ENCODE measurements at places on chromosomes 4 and X.

DNA sequence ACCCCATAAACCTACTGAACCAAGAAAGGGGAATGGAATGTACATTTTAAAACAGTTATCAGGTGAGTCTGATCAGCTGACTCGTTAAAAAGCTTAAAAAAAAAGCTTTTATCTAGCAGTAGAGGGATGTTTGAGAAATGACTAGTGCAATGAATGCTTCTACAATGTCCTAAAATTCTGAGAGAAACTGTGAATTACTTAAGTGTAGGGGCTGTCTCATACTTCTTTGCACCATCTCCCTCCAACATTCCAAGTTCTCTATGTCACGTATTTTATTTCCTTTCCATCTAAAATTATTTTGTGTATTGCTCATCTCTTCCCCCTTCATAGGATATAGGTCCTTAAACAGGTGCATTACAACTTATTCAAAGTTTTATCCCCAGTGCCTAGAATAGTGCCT is 11.9 kb upstream of the AREG start:
- DNase-seq: no peak

GRCh38 chr4:121998024-121998423 is 46.2 kb upstream of the TRPC3 start:
- no peak for DNase-seq

DNA sequence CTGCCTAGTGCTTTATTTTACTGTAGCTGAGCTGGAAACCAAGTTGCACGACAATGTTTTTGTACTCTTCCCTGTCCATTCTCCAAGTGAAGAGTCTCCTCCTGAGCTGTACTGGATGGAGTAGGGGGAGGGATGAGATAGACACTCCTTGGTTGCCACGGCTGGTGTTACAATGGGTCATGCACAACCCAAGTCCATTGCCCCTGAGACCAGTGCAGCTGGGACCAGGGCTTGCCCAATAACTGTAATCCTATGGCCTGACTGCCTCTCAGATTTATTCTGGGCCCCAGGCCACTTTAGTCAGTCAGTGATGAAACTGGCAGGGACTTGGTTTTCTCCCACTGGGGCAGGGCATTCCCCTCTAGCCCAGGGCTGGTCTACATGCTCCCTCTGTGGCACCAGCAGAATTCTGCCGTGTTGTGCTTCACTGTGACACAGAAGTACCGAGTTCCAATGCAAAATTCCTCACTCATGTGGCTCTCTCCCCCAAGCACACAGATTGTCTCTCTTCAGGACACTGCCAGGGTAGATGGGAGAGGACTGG is 203.3 kb upstream of the PCDH18 start:
- no peak for DNase-seq

- peak; percentile 73 for DNase-seq
These were observed 39.2 kb downstream of the COPS4 start for GRCh38 chr4:83074086-83074704.

DNA sequence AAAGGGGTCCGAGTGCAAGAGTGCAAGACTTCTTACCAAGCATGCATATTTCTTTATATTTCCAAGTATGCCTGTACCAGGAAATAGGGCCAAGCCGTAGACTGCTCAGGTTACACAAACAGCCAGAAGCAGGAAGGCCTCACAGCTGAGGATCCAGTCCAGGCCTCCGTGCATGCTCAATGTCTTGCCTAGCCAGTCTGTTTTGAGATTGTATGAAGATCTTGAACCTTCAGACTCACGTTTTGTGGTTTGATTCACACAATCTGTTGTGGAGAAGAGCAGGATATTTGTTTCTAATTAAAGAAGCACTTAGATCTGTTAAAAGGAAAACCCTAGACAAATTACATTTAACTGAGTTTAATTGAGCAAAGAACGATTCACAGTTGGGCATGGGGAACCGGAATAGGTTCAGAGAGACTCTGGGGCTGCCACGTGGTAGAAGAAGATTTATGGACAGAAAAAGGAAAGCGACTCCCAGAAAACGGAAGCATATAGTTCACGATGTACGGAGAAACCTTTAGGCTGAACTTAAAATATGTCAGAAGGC is 1.2 kb downstream of the MGST2 start:
- no peak for DNase-seq

DNA sequence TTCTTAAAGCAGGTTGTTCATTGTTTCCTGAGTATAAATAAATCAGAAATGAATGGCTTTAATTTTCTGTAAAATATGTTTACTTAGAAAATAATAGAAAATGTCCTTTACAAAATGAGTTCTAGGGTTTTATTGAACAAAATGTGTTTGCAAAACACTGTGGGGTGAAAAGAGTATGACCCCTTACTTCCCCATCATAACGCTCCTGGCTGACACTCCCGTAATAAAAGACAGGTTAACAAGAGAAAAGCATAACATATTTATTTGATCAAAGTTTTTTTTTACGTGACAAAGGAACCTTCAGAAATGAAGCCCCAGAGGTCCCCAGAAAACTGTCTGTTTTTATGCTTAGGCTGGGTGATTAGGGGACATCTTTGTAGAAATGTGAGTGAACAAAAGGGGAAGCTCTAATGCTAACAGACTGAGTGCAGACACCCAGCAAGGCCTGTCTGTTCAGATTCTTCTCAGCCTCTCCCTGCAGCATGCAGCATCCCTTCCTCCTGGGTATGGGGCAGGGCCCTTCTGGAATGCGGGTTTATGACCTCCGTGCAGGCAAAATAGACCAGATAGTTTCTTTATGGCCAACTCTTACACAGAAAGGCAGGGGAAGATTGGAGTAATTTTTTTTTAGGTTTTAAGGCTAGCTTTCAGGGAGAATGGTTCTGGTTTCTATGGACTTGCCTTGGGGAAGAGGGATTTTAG is 26.1 kb downstream of the ZFP42 start:
- no peak for DNase-seq

DNA sequence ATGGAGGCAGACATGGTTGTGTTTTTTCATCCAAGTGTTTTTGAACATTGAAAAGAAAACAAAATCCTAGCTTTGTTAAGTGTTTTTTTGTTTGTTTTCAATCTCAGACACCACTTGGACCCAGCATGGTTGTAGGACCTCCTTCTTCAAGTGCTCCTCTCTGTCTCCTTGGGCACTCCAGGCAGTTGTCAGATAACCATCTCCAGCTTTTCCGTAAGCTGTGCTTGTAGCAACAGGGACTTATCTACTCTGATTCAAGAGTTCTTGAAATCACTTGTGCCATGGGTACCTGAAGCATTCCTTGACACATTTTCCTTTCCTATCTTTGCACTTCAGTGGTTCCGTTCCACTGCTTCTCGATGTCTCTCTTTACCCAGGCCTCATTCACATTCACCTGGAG is 334.9 kb upstream of the DDX53 start:
- no peak for DNase-seq

- no peak for DNase-seq
These were observed 177.0 kb upstream of the EDNRA start for GRCh38 chr4:147303873-147304229.

- DNase-seq: no peak
These were observed 25.0 kb downstream of the COL4A5 start for GRCh38 chrX:108464604-108465003.

DNA sequence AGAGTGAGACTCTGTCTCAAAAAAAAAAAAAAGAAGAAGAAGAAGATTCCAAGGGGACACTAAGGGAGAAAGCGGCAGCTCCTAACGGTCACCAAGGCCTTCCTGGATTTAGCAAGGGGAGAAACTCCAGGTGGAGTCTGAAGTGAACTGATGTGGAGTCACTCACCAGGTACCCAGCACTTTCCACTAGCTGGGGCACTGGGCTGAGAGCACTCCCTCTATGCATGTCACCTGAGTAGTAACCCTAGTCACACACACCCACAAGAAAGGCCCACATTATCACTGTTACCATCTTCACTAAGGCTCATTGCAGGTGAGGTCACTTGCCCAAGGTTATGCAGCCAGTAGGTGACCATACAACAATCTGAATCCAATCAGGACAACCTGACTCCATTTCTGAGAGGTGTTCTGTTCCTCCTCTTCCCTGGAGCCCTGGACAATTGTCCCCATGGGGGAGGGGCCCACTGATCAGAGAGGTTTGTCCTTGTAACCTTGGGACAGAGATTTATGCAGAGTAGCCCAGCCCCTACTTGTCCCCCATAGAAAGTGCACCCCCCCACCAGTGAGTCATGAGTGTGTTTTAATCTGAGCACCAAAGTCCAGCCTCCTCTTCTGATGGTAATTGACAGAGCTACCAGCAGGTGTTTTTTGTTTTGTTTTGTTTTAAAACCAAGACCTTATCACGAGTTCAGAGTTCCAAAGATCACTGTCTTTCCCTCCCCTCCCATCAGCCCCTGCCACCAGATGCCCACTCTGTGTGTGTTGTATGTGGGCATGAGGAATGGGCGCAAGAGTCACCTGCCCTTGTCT is 5.9 kb upstream of the SASH3 start:
- no peak for DNase-seq

GRCh38 chr4:139163806-139164206 is 13.2 kb downstream of the ELF2 start:
- DNase-seq: no peak

GRCh38 chr4:82053396-82053795 is 320.4 kb downstream of the HNRNPD start:
- no peak for DNase-seq

DNA sequence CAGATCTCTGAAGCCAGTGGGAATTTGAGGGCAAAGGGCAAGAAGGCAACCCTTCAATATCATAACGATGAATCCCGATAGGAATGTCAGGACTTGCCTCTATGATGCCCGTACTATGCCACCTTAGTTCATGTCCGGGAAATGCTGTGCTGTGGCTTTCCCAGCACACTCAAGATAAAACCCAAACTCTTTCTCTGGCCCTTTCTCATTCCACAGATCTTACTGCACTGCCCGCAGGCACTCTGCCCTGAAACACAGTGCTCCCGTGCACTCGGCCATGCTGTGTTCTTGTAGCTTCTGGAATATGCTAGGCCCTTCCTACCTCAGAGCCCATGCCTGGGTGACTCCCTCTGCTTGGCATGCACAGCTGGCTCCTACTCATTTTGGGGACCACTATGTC is 26.3 kb downstream of the SORCS2 start:
- DNase-seq: no peak

DNA sequence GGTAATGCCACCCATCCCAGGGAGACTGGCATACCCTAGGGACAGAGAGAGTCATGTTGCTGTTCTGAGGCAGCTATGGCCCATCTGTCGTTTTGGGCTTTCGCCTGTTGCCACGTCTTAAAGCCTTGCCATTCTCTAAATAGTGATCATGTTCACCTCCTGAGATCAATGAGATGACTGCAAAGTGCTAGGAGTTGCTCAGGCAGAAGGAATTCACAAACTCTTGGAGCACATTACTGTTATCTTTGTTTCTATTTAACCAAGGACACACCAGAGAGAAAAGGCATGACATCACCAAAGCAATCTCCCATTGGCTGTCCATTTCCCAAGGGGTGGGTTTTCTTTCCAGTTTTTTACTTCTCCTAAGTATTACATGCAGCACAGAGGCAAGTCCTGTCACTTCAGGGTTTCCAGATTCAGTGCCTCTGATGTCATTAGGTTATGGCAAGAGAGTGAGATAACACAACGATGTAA is 37.1 kb upstream of the SETD7 start:
- no peak for DNase-seq

DNA sequence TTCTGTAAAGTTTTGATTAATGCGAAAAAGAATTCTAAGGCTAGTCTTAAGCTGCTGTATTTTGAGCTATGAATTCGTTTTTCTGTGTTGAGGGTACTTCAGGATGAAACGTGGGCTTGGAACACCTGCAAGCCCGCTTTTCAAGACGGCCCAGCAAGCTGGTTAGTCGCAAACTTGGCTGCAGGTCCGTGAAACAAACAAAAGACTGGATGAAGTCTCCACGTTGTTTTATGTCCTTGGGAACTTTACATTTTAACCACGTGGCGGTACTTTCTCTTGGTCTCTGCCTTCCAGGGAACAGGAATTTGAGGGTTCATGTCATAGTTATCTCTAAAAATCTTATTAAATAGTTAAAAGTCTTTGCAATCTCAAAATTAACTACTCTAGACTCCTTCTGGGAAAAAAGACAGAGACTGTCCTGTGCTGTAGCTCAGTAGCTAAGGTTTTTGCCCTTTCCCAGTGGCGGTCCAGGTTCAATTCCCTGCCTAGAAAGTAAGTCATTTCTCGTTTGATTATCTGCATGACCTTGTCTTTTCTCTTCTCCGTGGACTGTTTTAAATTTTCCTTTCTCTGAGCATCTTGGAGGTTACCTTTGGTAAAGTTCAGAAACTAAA is 21.0 kb downstream of the TENM3 start:
- no peak for DNase-seq

DNA sequence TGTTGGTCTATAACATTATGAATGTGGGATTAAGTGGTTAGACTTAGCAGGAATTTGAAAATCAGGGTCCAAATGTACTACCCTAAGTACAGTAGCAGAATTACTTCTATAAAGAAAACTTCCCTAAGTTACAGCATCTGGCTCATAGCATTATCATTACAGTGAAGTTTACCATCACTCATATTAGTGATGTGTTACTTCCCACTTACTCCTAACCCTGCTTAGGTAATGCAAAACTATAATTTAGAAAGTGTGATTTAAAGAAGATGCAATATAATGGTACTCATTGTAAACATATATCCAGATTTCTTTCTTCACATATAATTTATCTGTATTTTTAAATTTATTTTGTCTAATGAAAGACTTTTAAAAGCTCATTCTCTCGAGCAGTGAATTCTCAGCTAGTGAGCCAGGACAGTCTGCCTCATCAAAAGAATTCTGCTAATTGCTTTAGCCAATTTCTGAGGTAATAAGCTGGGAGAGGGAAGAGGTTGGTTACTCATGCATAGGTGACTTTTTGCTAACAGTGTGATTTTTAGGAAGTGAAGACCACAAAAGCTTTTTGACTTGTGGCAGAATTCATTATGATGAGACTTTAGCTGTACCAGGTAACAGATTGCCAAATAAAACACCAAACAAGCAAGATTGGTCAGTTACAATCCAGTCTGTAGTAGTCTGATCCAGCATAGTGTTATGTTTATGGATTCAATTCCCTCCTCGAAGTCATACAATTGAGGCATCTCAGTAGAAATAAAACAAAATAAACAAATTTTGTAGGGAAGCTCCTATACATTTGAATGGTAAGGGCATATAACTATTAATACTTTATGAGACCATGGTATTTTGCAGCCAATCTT is 21.0 kb downstream of the PLS3 start:
- DNase-seq: no peak

GRCh38 chr4:31088600-31089230 is 368.5 kb downstream of the PCDH7 start:
- DNase-seq: no peak

- DNase-seq: no peak
These were observed 28.3 kb downstream of the ZFYVE28 start for GRCh38 chr4:2390146-2390545.

GRCh38 chrX:77065896-77066295 is 381.3 kb upstream of the FGF16 start:
- no peak for DNase-seq

All from AG09319 (cell line).